ENCODE measurements at places on chromosomes 2 and 18.

DNA sequence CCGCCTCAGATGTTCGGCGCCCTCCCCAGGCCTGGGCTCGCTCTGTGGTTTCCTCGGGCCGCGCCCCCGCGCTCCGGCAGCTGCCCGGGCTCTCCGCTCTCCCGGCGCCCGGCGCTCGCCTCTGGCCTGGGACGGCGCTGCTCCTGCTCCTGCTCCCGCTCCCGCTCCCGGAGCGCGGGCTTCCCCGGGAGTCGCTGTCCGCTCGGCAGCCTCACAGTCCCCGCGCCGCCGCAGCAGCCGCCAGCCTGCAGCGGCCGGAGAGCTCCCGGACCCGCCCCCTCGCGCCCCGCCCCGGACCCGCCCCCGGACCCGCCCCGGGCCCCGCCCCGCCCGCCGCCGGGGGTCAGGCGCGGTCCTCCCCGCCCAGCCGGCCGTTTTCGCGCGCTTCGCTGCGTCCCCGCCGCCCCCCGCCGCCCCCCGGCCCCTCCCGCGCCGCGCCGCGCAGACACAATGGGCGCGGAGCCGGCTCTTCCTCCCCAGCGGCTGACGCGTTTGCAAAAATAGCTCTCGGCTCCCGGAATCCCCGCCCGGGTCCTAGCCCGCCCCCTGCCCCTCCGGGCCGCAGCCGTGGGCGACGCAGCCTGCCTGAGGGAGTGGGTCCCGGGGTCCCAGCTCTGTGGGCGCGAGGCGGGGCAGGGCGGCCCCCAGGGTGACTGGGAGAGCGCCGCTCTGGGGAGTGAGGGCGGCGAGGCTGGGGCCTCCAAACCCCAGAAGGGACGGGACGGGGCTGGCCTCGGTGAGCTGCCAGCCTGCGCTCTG, at the start of gene ARL4C:
Gene ARL4C (minus strand): TSS at position 247 of the 759 bp plus-strand sequence. CDS start 495 bp downstream, outside the sequence.
- DNase-seq, result no peak

GRCh38 chr18:57094175-57094574, 52.7 kb upstream of the BOD1L2 start:
- no peak for DNase-seq

DNA sequence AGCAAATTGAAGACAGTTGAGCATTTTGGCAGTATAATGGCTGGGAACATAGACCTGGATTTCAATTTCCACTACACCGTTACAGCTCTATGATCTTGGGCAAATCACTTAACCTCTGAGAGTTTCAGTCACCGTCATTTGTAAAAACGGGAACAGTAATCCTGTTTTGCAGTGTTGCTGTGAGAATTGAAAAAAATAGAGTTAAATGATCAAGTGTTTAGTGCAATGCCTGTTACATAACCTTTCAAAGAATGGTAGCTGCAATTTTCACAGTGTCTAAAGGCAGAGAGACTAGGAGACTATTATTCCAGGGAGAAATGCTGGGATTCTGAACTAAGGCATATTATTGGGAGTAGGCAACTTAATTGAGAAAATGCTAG, 2.0 kb downstream of the AGPS start:
- DNase-seq, result no peak

DNA sequence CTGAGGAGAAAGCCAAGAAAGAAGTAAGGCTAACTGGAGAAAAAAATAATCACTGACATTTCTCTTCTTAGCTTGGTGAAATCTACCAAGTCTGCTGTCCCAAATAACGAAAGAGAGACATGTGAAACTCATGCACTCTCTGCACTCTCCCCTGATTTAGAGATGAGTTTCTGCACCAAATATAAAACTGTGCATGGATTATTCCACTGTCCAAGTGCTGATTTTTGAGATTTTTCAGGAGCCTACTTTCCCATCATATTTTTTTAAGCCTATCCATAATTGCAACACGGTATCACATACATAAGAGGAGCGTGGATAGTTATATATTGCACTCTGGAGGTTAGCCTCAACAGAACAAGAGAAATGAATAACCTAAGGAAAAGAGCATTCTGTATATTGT, 10.0 kb upstream of the RIT2 start:
- no peak for DNase-seq

DNA sequence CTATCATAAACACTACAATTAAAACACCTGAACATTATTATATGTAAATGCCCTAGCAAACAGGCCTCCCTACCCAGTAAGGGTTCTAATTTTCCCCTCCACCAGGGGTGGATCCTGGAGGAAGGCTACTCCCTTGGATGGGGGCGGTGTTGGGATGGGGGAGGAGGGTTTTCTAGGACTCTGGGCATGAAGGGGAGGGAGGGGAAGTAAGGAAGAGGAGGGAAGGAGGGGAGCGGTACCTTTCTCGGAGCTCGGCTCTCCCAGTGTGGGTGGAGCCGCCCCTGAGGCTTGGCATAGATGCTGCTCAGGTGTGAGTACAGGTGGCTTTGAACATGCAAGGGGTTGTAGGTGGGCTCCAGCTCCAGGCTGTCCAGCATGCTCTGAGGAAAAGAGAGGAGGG, 5.4 kb downstream of the DOK1 start:
- no peak for DNase-seq

DNA sequence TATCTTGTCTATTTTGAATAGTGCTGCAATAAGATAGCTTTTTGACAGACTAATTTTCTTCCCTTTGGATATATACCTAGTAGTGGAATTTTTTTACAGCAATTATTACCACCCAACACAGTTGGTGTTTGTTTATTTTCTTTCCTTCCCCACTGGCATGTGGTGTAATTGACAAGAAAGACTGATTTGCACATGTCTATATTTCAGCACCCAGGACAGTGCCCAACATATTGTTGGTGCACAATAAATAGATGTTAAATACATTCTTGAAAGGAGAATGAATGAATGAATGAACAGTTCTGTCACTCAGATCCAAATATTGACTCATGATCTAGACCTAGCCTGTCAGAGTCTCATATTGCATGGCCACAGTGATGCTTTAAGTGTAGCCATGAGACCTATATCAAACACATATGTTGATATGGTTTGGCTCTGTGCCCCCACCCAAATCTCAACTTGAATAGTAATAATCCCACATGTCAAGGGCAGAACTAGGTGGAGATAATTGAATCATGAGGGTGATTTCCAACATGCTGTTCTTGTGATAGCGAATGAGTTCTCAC, 538.2 kb downstream of the NYAP2 start:
- DNase-seq, result no peak

DNA sequence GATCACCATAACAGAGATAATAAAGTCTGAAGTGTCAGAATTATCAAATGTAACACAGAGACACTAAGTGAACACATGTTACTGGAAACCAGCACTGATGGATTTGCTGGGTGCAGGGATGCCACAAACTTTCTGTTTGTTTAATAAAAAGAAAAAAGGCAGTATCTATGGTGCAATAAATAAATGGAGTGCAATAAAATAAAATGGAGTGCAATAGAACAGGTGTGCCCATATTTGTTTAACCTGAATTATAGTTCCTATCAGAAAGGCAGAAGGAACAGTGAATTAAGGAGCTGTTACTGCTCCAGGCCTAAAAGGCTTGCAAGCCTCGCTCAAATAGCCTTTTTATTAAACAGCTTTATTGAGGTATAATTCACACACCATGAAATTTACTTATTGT, 81.0 kb upstream of the KIDINS220 start:
- DNase-seq, result no peak

DNA sequence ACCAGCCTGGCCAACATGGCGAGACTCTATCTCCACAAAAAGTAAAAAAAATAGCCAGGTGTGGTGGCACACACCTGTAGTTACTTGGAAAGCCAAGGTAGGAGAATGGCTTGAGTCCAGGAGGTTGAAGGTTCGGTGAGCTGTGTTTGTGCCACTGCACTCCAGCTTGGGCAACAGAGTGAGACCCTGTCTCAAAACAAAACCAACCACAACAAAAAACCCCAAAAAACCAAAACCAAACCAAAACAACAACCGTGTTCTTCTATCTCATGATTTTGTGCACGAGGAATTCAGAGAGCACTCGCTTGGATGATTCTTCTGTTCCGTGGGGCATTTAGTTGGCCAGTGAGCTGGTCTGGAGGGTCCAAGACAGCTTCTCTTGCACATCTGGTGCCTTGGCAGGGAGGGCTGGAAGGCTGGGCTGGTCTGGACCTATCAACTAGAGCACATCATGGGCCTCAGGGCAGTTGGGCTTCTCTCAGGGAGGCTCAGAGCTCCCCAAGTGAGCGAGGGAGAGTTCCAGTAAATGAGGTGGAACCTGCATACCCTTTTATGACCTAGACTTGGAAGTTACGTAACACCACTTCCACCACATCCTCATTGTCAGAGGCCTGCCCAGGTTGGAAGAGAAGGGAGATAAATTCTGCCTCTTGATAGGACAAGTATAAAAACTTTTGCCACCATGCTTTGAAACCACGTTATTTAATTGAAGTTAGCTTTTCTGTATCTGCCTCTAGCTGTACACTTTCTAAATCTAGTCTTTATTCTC, 25.2 kb downstream of the SIX2 start:
- no peak for DNase-seq

- DNase-seq, result no peak
Measured at GRCh38 chr2:119782308-119783027, 22.7 kb downstream of the PTPN4 start.

GRCh38 chr2:98541906-98542305, 66.4 kb downstream of the COA5 start:
- no peak for DNase-seq

DNA sequence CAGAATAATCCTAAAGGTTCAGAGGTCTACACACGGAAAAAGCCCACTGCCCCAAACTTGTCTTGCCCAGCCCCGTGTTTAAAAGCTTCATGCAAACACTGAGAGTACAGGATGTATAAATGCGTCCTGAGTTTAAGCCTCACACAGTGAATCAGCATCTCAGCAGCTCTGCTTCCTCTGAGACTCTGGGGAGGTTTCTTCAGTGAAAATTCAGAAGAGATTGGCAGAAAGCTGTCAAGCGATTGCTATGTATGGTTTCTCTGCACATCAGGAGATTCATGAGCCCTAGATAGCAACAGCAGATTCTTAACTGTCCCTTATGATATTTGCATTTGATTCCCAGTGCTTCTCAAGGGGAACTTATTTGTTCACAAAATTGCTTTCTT, 27.1 kb downstream of the CRACDL start:
- DNase-seq, result peak; percentile 30

Data from H1 (cell line).